Vagina (tissue), 2 donors: ENCODE measurements at places on chromosomes 4 and X. TPM values are rescaled to one million over a fixed set of nuclear protein-coding genes. Genes with fewer than 3 reads are reported as not detected.
A peak's percentile ranks its signal among the peaks of the same experiment; 100 is the strongest.

TMEM150C gene
- total RNA-seq, result 10.6 TPM

MYOZ2 gene
- total RNA-seq, result 0.49 TPM

GYG2 gene
- total RNA-seq, result 15.7 TPM

CSAG3 gene
- total RNA-seq, result not detected

GPR82 gene
- total RNA-seq, result not detected

- no peaks in the 10 kb centered on the region for H3K36me3 ChIP-seq
- H3K4me3 ChIP-seq, result no peak overlapping the region
- H3K27me3 ChIP-seq, result no peaks in the 10 kb centered on the region
- DNase-seq, result no peak
- H3K4me1 ChIP-seq, result no peaks in the 10 kb centered on the region
These were observed 170.0 kb downstream of the IL1RAPL1 start for GRCh38 chrX:28757290-28757689.

GRCh38 chr4:87853108-87853507, 20.3 kb downstream of the MEPE start:
- H3K27me3 ChIP-seq, result no peaks in the 10 kb centered on the region
- H3K4me1 ChIP-seq, result peaks cover 8% of the 10 kb centered on the region
- H3K4me3 ChIP-seq, result no peak overlapping the region

DNA sequence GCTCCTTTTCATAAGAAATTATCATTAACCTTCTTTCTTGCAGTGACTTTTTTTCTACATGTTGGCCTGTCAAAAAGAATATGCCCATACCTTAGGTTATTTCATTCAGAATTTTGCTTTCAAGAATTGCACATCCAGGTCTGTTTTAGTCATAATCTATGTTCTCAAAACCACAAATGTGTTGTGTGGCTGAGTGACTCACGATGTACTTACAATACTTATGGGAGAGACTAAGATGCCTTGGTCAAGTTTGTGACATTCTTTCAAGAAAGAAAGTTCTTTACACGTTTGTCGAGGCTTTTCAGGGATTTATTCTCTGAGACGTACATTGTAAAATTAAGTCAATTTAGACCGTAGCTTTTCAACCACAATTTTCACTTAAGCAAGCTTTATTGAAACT, 396.7 kb downstream of the FSTL5 start:
- no peaks in the 10 kb centered on the region for H3K4me1 ChIP-seq
- DNase-seq, result no peak
- H3K36me3 ChIP-seq, result no peaks in the 10 kb centered on the region
- no peaks in the 10 kb centered on the region for H3K27me3 ChIP-seq
- no peak overlapping the region for H3K4me3 ChIP-seq

GRCh38 chr4:55866973-55867574, 13.6 kb downstream of the EXOC1 start:
- H3K36me3 ChIP-seq, result peaks cover 45% of the 10 kb centered on the region
- H3K27ac ChIP-seq, result peak overlapping the region; percentile 75
- peaks cover 23% of the 10 kb centered on the region for H3K4me1 ChIP-seq
- H3K27me3 ChIP-seq, result no peaks in the 10 kb centered on the region
- H3K4me3 ChIP-seq, result no peak overlapping the region

- no peak overlapping the region for H3K4me3 ChIP-seq
- H3K27me3 ChIP-seq, result no peaks in the 10 kb centered on the region
- H3K36me3 ChIP-seq, result no peaks in the 10 kb centered on the region
- no peak overlapping the region for H3K27ac ChIP-seq
- no peak for DNase-seq
- no peaks in the 10 kb centered on the region for H3K4me1 ChIP-seq
These were observed 60.6 kb upstream of the AFAP1 start for GRCh38 chr4:8000247-8000646.

- H3K27me3 ChIP-seq, result no peaks in the 10 kb centered on the region
- H3K27ac ChIP-seq, result no peak overlapping the region
- no peak for DNase-seq
- no peaks in the 10 kb centered on the region for H3K36me3 ChIP-seq
These were observed 20.4 kb upstream of the DCTD start for GRCh38 chr4:182937268-182938204.

DNA sequence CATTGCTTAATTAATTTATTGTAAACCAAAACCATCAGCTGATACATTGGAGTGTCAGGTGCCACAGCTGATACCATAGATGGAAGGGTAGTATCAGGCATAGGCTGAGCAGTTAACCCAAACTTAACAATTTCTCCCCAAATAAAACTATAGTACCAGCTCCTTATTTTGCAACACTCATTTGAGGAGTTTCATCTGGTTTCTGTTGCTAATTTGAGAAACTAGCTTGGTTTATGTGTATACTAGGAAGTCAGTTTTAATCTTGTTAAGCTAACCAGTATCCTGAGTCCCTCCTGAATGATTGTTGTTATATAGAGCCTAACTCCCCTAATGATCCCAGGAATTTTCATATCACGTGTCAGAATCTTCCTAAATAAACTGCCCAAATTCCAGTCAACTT, 12.7 kb downstream of the DCAF16 start:
- no peak overlapping the region for H3K27ac ChIP-seq
- H3K4me3 ChIP-seq, result no peak overlapping the region
- peaks cover 5% of the 10 kb centered on the region for H3K36me3 ChIP-seq
- H3K4me1 ChIP-seq, result no peaks in the 10 kb centered on the region
- no peaks in the 10 kb centered on the region for H3K27me3 ChIP-seq
- DNase-seq, result no peak

DNA sequence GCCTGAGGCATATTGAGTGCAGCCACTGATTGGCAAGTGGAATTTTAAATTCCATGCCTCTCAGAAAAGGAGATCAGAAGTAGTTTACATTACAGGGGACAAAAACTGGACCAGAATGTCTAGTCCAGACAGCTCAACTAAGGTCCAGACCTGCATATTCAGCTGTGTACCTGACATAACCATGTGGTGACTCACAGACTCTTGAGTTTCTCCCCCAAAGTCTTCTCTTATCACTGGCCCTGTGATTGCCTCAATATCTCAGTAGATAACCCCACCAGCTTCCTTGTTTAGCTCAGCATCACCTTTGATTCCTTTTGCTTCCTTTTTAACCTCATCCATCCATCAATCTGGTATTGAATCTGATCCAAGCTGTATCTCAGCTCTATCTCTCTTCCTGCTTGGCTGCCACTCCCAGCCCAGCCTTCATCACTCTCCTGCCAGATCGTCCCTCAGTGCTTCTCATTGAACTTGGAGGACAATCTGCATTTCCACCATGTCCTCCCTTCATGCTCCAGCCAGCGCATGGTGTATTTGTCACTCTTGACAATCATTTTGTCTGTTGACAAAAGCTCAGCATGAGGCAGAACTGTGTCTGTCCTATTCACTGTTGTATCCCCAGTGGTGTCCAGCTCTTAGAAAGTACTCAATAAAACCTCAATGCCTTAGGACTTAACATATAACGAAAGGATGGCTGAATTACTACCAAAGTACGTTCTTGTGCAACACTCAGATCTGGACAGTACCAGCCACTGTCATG, 27.8 kb upstream of the SLC2A9 start:
- peak; percentile 67 for DNase-seq
- no peak overlapping the region for H3K27ac ChIP-seq
- H3K36me3 ChIP-seq, result no peaks in the 10 kb centered on the region
- H3K4me3 ChIP-seq, result no peak overlapping the region

DNA sequence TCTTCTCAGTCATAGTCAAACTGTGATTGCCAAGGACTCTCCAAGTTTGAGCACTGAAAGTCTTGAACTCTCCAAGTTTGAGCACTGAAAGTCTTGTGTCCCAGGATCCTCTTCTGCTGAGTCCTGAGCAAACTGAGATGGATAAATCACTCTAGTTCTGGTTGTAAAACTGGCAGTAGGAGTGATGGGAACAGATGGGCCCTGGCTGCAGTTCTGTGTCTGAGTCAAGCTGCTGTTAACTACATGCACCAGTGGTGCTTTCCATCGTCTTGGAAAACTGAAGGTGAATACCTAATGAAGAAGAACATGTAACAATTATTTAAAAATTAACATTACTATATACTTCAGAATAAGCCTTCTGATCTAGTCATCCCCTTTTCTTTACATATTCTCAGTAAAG, 27.6 kb upstream of the KCNIP4 start:
- no peaks in the 10 kb centered on the region for H3K4me1 ChIP-seq
- no peaks in the 10 kb centered on the region for H3K27me3 ChIP-seq
- H3K36me3 ChIP-seq, result no peaks in the 10 kb centered on the region
- H3K27ac ChIP-seq, result no peak overlapping the region
- no peak overlapping the region for H3K4me3 ChIP-seq

- DNase-seq, result no peak
- H3K4me3 ChIP-seq, result no peak overlapping the region
- H3K27me3 ChIP-seq, result no peaks in the 10 kb centered on the region
- H3K36me3 ChIP-seq, result no peaks in the 10 kb centered on the region
These were observed 128.1 kb upstream of the STK26 start for GRCh38 chrX:131894995-131895394.

DNA sequence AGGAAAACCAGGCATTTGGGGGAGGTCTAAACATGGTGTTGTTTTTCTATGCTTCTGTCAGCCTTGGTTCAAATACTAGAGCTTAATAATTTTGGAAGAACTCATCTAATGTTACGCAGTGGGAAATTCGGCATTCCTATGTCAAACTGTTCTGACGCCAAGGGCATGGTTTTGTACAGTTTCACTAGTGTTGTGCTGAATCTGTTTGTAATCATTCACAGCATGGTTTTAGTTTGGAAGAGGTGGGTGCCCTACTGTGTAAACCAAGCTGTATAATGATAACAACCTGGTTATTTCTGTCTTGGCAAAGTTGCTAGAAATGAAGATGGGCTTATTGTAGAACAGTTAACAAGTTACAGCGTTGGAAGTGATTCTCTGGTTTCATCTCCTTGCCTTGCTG, 5.2 kb downstream of the DDX3X start:
- H3K27me3 ChIP-seq, result no peaks in the 10 kb centered on the region
- peaks cover 47% of the 10 kb centered on the region for H3K4me1 ChIP-seq
- H3K36me3 ChIP-seq, result no peaks in the 10 kb centered on the region
- no peak for DNase-seq

DNA sequence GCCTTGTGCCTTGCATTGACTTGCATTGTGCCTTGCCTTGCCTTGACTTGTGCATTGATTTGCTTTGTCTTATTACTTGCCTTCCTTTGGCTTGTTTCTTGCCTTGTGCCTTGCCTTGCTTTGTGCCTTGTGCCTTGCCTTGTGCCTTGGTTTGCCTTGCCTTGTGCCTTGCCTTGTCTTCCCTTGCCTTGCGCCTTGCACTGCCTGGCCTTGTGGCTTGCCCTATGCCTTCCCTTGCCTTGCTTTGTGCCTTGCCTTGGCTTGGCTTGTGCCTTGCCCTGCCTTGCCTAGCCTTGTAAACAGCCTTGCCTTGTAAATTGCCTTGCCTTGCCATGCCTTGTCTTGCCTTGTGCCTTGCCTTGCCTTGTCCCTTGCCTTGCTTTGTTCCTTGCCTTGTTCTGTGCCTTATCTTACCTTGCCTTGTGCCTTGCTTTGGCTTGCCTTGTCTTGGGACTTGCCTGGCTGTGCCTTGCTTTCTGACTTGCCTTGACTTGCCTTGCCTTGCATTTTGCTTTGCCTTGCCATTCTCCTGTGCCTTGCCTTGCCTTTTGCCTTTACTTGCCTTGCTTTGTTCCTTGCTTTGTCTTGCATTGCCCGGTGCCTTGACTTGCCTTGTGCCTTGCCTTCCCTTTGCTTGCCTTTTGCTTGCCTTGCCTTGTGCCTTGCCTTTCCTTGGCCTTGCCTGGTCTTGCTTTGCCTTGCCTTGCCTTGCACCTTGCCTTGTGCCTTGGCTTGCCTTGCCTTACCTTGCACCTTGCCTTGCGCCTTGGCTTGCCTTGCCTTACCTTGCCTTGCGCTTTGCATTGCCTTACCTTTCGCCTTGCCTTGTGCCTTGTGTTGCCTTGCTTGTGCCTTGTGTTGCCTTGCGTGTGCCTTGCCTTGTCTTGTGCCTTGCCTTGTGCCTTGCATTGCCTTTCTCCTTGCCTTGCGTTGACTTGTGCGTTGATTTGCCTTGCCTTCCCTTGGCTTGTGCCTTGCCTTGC, 97.5 kb downstream of the TAB3 start:
- H3K4me3 ChIP-seq, result no peak overlapping the region
- no peak overlapping the region for H3K27ac ChIP-seq
- H3K27me3 ChIP-seq, result no peaks in the 10 kb centered on the region
- no peaks in the 10 kb centered on the region for H3K4me1 ChIP-seq
- no peak for DNase-seq
- H3K36me3 ChIP-seq, result no peaks in the 10 kb centered on the region

GRCh38 chrX:10111364-10112148, 45.2 kb upstream of the CLCN4 start:
- peaks cover 5% of the 10 kb centered on the region for H3K4me1 ChIP-seq
- no peak overlapping the region for H3K27ac ChIP-seq
- H3K27me3 ChIP-seq, result no peaks in the 10 kb centered on the region
- peaks cover 5% of the 10 kb centered on the region for H3K36me3 ChIP-seq

DNA sequence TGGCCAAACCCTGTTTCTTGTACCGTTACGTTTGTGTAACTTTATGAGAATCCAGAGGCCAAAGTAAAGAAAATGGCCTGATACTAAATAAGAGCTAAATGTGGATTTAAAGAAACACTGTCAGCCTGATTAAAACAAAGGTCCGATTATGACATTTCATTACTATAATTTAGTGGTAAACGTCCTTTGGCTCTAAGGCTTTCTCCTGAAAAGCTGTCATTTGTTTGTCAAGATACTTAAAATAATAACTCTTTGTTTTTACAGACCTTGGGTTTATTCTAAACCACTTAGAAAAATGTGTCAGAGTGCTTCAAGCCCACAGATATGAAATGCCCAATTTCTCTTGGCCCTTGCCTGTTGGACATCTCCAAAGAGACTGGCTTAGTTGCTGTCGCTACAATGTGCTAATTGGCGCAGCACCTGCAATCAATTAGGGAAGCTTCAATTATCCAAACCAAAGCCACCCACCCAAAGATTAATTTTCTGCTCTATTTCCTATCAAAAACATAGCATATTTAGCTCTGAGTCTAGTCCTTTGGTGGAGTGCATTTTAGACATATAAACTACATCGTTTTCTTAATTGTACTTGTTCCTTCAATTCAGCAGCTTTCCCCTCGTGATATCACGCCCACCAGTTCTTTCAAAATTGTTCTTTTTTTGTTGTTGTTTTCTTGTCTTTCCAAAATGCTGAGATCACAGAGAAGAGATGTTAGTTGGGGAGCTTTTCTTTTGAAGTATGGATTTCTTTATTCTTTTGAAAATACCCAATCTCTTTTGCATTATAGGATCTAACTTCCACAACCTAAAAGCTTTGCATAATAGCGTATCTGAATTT, 13.6 kb downstream of the SMIM20 start:
- no peak overlapping the region for H3K27ac ChIP-seq
- no peak for DNase-seq
- H3K4me1 ChIP-seq, result no peaks in the 10 kb centered on the region
- H3K4me3 ChIP-seq, result no peak overlapping the region
- no peaks in the 10 kb centered on the region for H3K27me3 ChIP-seq
- H3K36me3 ChIP-seq, result no peaks in the 10 kb centered on the region

DNA sequence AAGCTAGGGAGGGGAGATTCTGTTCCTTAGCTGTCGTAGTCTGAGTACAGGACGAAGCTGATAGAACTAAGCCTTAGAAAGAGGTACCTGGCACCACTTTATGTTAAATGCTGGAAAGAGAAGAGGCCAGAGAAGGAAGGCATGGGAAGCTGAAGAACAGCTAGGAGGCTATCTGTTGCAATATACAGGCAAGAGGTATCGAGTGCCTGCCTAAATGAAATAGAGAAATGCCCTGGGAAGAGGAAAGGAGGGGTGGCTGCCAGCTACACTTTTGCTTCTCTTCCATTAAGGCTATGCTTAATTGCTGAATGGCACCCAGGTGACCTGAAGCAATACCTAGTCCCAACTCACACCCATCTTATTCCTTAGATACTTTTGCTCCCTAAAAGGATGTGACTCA, 380.4 kb upstream of the FGF13 start:
- H3K27ac ChIP-seq, result no peak overlapping the region
- H3K4me3 ChIP-seq, result no peak overlapping the region
- H3K36me3 ChIP-seq, result no peaks in the 10 kb centered on the region

GRCh38 chr4:103422467-103423219, 224.5 kb upstream of the CENPE start:
- H3K4me3 ChIP-seq, result no peak overlapping the region
- DNase-seq, result no peak
- no peaks in the 10 kb centered on the region for H3K36me3 ChIP-seq
- no peaks in the 10 kb centered on the region for H3K4me1 ChIP-seq
- no peaks in the 10 kb centered on the region for H3K27me3 ChIP-seq
- H3K27ac ChIP-seq, result no peak overlapping the region
